ENCODE measurements at places on chromosomes 12 and 14. TPM values are rescaled to one million over a fixed set of nuclear protein-coding genes. Genes with fewer than 3 reads are reported as not detected.

PRH2 gene
- total RNA-seq = not detected

NINJ2 gene
- total RNA-seq = 8.6 TPM

RXYLT1 gene
- 16.8 TPM for total RNA-seq

AKAP6 gene
- 0.45 TPM for total RNA-seq

KRT72 gene
- total RNA-seq = 0.27 TPM

SPSB2 gene
- 14.0 TPM for total RNA-seq

CLEC7A gene
- total RNA-seq = not detected

TEX52 gene
- 0.16 TPM for total RNA-seq

RFLNA gene
- not detected for total RNA-seq

CLEC2B gene
- total RNA-seq = 24.0 TPM

ABCB9 gene
- 6.0 TPM for total RNA-seq

KRT80 gene
- total RNA-seq = not detected

MMP14 gene
- 1.9 TPM for total RNA-seq

HOXC4 gene
- total RNA-seq = not detected

TM7SF3 gene
- total RNA-seq = 65.4 TPM

RHEBL1 gene
- total RNA-seq = 6.5 TPM

PLBD2 gene
- total RNA-seq = 12.5 TPM

CMTM5 gene
- not detected for total RNA-seq

BEGAIN gene
- total RNA-seq = 2.2 TPM

Data from T-helper 2 cell treated with Interferon-gamma antibody and Interleukin-4, amounts not matched to agents 100 ng/mL and 5 ng/mL, for 36 hours (primary cell).